ENCODE measurements at places on chromosomes 11 and 22.

GRCh38 chr11:127070808-127071207 is 70.2 kb upstream of the KIRREL3 start:
- no peak for DNase-seq

- DNase-seq: no peak
Measured at GRCh38 chr11:118322721-118323120, 18.2 kb downstream of the CD3E start.

GRCh38 chr11:115471367-115471766 is 32.8 kb downstream of the CADM1 start:
- DNase-seq: no peak

GRCh38 chr22:42434748-42435425 is 2.7 kb upstream of the NFAM1 start:
- no peak for DNase-seq

DNA sequence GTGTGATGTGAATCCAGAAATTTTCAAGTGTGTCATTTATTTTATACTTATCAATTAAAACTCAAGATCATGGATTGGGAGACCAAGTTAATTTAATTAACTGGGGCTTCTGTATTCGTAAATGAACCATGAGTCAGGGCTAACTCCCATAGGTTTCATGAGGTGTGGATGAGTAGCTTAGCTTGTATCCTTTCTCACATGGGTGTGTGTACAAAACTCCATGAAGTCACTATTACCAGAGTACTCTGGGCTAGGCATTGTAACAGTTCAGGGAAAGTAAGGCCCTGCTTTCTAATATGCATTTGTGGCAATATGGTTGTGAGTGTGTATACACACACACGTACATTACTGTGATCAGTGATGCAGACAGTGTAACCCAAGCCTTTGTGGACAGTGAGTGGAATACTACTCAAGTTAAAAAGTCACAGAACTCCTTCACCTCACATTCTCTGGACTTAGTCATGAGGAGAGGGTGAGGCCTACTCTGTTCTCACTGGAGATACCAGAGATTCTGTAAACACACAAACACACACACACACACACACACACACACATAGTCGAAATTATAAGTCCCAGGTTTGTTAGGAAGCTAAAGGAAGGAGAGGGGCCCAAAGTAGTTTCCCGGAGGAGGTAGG is 3.5 kb downstream of the CNTF start:
- DNase-seq: peak; percentile 45

GRCh38 chr11:57566005-57566904 is 1.2 kb downstream of the UBE2L6 start:
- peak; percentile 71 for DNase-seq

DNA sequence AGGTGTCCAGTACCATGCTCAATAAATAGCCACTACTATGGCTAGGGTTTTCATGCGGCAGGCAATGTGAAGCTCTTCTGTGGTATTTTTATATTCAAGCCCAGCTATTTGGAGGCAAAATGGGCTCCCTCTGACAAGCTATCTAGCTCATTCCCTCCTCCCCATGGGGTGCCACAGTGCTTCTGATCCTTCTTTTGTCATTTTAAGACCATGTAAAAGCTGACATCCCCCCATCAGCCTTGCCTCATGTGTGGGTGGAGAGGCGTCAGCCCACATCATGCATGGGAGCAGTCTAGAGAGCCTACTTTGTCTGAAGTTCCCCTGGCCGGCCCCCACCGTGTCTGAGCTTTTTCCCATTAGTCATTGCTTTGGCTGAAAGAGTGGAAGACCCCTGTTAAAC is 59.8 kb downstream of the NAV2 start:
- DNase-seq: no peak

GRCh38 chr11:117058761-117059261 is 39.4 kb downstream of the SIK3 start:
- peak; percentile 70 for DNase-seq

DNA sequence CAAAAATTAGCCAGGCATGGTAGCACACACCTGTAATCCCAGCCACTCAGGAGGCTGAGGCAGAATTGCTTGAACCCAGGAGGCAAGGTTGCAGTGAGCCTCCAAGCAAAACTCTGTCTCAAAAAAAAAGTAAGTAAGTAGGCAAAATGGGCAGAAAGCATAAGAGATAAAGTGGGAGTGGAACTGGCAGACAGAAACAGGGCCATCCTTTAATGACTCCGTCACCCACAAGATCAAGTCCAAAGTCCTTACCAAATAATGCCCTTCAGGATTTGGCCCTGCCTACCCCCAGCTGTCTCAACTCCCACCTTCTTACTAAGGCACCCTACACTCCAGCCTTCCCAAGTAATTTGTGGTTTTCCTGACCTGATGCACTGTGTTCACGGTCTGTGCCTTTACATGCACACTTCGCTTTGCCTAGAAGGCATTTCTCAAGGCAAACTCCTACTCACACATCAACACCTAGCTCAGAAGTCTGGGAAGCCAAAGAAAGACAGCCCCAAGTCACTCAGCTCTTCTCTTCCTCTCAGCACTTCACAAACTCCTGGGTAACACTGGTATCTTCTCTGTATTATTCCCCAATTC is 6.1 kb downstream of the MAPK1 start:
- DNase-seq: no peak

DNA sequence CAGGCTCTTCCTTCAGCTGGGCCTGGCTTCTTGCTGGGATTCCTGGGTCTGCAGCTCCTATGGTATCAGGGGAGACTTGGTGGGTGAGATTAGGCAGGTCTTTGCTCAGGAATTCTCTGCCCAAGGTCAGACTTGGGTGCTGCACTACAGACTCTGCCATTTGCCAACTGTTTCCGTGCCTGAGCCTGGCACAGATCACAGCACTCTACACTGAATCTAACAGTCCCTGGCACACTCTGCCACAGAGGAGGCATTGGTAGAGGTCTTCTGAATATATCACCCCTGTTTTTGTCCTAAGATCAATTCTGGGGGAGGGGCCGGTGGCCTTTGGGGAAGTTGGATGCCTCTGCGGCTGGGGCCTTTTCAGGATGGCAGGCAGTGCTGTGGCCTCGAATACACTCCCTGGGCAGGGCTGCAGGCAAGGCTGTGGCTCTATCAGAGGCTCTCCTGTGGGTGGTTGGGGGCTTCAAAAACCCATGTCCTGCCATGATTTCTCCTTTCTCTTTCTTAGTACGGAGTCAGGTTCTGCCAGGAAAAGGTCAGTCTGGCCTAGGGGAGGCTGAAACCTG is 115.0 kb upstream of the NARS2 start:
- DNase-seq: no peak

- DNase-seq: no peak
Measured at GRCh38 chr11:93849201-93849600, 1.2 kb downstream of the VSTM5 start.

DNA sequence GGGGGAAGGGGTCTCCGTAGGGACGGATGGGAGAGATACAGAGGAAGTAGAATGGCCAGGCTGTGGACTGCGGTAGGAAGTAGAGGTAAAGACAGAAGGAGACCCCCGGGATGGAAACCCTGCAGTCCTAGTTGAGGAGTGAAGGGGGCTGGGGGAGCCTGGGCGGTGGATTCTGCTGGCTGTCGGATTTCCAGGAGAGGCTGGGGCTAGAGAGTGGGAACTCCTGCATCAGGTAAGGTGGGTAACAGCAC is 727 bp upstream of the SCARF2 start:
- no peak for DNase-seq

- DNase-seq: no peak
Measured at GRCh38 chr22:44661659-44662569, 40.1 kb upstream of the PRR5 start.

- DNase-seq: peak; percentile 67
Measured at GRCh38 chr22:21823740-21824444, 43.6 kb downstream of the MAPK1 start.

DNA sequence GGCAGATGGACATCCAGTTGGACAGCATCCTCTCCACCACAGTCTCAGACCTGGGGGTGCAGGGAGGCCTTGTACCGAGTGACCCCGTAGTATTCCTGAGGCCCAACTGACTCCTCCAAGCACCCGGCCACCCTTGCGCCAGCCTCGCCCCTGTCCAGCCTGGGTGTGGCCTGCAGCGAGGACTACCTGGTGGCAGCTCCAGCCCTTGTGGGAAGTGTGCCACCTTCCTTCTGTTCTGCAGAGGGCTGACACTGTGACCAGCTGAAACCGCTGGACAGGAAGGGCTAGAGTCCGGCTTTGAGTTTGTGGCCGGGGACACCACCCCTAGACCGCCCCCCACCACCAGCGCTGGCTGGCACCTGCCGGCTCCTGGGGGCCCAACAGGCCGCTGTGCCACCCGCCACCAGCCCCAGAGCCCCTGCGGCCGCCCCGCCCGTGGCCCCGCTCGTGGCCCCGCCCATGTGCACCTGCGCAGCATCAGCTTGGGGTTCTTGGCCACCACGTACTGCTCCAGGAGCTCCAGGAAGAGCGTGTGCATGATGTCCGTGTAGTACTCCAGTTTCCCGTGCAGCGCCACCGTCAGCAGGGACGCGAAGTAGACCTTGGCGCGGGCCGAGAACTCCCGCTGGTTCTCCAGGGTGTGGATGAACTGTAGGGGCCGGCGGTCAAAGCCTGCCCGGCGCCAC is 10.0 kb upstream of the MAPK11 start:
- DNase-seq: no peak

GRCh38 chr11:86115542-86116385 is 46.9 kb upstream of the PICALM start:
- DNase-seq: peak; percentile 19

GRCh38 chr22:47201996-47202818 is 439.8 kb downstream of the TBC1D22A start:
- DNase-seq: no peak

DNA sequence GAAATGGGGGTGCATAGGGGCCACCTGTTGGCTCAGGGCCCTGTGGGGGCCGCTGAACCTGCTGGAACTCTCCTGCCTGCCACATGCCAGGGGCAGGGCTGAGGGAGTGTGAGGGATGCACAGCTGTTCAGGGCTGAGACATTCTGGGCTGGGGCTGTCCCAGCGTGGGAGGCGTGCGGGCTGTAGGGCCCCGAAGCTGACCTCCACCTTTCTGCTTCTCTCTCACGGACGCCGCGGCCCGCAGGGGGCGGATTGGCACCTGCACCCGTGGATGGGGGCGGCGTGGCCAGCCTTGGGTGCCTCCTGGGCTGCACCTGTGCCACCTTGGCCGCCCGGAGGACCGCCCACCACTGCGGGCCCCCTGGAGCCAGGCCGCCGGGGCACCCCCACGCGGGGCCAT is 4.1 kb downstream of the CCDC188 start:
- no peak for DNase-seq

DNA sequence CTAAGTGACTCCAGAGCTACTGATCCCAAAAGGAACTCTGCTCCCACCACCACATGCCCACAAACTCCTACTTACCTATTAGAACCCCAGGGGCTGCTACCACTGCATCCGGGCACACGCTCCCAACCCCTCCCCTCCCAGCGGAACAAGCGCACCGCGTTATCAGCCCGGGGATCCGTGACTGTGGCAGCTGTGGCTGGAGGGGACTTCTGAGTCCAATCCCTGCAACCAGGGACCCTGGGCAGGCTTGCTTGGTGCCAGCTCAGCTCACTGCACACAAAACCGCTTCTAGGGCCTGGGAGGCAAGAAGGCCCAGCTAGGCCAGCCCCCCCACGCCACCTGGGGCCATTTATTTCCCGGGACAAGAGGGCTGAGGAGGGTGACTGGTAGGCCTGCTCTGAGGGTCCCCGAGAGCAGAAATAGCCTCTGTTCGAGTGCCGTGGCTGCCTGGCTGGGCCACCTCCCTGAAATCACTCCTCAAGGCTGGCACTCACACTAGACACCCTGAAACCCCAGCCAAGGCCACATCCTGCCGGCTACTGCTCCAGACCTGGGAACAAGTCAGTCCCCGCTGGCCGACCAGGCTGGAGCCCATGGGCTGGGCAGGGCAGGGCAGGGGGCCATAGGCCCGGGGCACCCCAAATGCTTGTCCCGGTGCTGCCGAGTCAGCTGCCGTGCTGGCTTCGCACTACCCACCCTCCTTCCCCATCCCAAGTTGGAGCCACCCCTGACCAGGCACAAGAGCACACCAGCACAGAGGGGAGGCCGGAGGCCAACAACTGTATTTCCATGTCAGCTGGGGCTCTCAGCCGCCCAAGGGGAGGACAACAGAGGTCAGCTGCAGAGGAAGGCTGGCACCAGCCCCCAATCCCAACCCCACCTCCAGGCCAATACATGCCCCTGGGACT is 1.9 kb upstream of the IFITM10 start:
- no peak for DNase-seq

DNA sequence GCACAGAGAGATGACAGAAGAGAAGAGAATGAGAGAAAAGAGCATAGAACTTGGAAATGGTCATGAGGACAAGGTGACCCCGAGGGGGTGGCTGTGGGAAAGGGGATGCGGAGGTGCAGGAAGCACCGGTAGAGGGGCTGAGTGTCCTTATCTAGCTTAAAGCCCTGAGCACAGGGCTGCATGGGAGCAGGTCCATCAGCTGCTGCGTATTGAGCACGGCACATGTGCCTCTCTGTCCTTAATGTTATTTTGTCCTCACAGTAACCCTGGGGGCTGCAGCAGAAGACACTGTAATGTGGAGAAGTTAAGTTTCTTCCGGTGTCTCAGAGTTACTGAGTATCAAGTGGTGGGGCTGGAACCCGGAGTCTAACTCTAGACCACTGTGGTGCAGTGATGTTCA is 94.4 kb upstream of the OR4B1 start:
- no peak for DNase-seq

GRCh38 chr11:123082977-123083376 is 21.0 kb upstream of the HSPA8 start:
- no peak for DNase-seq

GRCh38 chr11:65551572-65552387 is 6.4 kb downstream of the LTBP3 start:
- DNase-seq: no peak

DNA sequence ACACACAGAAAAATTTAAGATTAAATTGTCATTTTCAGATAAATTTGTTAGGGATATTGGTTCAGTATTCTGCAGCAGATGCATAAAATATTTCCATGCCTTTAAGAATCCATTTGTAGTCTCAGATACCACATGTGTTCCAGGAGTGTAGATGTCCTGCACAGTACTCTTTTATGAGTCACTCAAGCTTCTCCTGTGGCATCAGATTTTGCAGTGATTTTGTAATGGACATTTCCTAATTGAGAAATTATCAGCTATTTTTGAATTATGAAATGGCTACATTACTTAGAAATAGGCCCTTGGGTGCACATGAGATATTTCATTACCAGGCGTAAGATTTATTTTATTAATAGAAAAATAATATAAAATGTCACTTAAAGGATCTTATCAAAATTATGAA is 18.9 kb downstream of the MMP3 start:
- no peak for DNase-seq

DNA sequence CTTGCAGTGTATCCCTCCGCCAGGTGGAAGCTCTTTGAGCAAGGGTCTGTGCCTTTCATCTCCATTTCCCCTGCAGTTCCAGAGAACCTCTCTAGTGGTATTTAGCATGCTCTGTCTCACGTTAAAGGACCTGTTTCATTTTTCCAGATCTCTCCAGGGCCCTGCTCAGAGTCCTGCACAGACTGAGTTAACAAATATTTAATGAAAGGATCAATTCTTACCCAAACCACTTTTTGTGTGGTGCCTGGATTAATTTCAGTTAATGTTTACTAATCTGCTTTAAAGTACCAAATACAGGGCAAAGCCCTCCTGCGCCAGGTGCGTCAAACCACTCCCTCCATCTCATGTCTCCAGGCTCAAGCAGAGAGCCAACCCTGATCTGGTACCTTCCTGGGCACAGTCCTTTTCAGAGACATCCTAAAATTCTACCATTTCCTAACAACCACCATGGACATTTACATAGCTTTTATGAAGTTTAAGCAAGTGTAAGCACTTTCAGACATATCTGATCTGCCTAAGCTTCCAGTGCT is 18.7 kb upstream of the ACER3 start:
- no peak for DNase-seq

Measured in EL (cell line).